Tibial nerve (tissue), 4 donors: ENCODE measurements at places on chromosomes 6 and 20. TPM values are rescaled to one million over a fixed set of nuclear protein-coding genes. Genes with fewer than 3 reads are reported as not detected.

DNA sequence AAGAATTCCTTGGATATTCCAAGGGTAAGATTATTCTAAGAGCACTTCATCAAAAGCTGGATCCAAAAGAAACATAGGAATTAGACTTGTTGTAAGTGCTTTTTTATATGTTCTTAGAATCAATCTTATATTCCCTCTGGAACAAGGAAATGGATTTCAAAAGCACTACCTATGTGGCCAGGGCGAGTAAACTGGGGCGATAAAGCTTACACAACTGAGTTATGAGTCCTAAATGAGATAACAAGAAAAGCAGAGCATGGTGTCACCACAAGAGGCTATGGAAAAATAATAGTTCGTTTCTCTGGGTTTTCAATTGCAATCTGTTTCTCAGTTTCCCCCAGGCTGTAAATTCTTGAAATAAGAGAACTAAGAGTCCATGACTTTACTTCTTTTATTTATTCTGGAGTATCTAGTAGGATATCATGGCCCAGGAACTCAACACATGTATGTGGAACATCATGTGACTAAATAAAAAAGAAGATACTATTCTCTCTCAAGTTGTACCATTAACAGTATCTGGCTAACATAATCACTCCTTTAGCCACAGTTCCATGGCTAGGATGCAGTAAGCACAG lies 51.5 kb downstream of the NUDT3 start:
- no peak overlapping the region for H3K4me3 ChIP-seq
- no peaks in the 10 kb centered on the region for H3K27me3 ChIP-seq
- peaks cover 51% of the 10 kb centered on the region for H3K4me1 ChIP-seq
- no peak for DNase-seq
- peaks cover 13% of the 10 kb centered on the region for H3K36me3 ChIP-seq

The FHL5 gene
- 54.3 TPM for total RNA-seq

DNA sequence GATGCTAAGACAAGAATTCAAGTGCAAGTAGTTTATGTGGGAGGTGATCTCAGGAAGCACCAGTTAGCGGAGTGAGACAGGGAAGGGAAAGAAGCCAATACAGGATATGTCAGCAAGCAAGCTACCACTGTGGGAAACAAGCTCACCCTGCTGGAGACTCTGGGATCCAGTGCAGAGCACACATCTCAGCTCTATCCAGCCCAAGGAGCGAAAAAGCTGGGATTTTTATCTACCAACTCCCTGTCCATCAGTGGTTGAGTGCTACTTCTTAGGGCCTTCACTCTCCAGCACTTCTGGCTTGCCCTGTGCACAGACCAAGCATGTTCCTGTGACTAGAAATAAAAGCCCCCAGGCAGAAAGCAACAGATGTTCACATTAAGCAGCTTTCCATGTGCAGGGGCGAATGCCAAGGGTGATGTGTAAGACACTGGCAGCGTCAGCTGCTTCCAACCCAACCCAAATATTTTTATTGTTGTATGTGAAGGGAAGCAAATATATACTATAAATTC lies 10.8 kb upstream of the RNF24 start:
- DNase-seq = no peak
- no peak overlapping the region for H3K4me3 ChIP-seq
- no peaks in the 10 kb centered on the region for H3K36me3 ChIP-seq
- peaks cover 25% of the 10 kb centered on the region for H3K4me1 ChIP-seq

GRCh38 chr20:58973866-58974265 lies 7.2 kb upstream of the NELFCD start:
- DNase-seq = no peak
- no peaks in the 10 kb centered on the region for H3K4me1 ChIP-seq
- H3K4me3 ChIP-seq = no peak overlapping the region
- H3K36me3 ChIP-seq = no peaks in the 10 kb centered on the region
- no peak overlapping the region for H3K27ac ChIP-seq
- no peaks in the 10 kb centered on the region for H3K27me3 ChIP-seq

GRCh38 chr6:110949679-110950285 lies 8.7 kb upstream of the GTF3C6 start:
- no peak for DNase-seq
- no peaks in the 10 kb centered on the region for H3K36me3 ChIP-seq
- H3K27me3 ChIP-seq = no peaks in the 10 kb centered on the region

The C6orf58 gene
- total RNA-seq = not detected
